Mesenteric fat pad (tissue), 1 donor: ENCODE measurements at places on chromosomes 12 and 14.

- DNase-seq: no peak
Measured at GRCh38 chr14:33642691-33643244, 308.1 kb downstream of the EGLN3 start.

GRCh38 chr14:91070572-91070971, 10.1 kb upstream of the RPS6KA5 start:
- no peak for DNase-seq

DNA sequence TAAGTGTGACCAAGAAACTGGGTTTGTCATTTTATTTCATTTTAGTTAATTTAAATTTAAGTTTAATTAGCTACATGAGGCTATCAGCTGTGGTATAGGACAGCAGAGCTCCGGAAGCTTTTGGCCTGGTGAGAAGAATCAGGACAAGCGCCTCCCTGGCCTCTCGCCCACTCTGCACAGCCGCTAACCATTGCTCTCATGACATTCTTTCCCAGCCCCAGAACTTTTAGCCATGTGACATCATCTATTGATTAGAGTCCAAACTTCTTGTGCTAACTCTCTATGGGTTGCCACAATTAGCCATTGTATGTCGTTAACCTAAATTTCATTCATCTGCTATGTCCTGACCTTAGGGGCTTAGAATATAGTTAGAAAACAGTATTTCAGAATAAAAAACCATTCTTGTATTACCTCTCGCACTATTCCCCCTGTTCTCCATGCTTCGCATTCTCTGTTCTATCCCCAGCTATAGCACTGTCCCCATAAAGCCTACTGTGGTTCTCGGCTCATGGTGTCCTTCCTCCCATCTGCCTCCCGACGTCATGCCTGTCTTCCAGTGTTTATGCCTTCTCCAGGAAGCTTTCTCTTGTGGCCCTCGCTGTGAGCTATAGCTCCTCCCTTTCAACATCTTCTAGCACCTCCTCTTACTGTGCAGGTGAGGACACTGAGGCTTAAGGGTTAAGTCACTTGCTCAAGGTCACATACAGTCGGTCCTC, 23.5 kb downstream of the SSH1 start:
- DNase-seq: no peak

DNA sequence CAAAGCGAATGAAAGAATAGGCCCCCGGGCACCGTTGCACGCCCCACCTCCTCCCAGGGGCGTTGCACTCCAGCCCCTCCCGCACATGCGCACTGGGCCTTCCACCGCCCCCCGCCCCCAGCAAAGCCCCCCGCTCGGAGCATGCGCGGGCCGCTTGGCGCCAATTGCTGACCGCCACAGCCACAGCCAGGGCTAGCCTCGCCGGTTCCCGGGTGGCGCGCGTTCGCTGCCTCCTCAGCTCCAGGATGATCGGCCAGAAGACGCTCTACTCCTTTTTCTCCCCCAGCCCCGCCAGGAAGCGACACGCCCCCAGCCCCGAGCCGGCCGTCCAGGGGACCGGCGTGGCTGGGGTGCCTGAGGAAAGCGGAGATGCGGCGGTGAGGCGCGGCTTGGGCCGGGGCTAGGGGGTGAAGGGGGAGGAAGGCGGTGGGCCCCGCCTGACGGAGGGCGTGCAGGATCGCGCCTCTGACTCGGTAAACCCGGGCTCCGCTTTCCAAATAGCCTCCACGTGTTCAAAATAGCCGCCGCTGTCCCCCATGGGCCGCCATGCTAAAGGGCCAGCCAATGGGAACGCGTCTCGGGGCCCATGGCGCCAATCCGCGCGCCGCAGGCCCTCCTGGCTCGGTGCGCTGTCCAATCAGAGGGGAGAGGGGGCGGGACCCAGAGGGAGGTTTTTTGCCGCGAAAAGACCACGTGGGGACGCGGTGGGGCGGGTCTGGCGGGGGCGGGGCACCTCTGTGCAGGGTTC, at the start of gene UNG:
TSS of gene UNG (plus strand) at position 163 of the 748 bp plus-strand sequence. CDS start at position 246, 83 bp downstream.
- DNase-seq: peak; percentile 99

GRCh38 chr14:30339311-30339901, 219.6 kb upstream of the G2E3 start:
- no peak for DNase-seq

DNA sequence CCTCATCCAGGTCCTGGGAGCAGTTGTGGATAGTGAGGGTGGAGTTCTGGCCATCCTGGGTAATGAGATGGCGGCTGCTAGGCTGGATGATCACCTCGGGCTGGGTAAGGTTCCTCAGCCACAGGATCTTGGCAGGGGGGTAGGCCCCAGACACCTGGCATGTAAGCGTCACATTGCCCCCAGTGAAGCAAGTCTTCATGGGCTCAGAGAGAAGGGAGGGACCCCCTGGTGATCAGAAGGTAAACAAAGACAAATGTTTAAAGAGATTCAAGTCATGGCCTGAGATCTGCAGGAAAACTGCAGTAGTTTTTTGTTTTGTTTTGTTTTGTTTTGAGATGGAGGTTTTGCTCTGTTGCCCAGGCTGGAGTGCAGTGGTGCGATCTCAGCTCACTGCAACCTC, 12.8 kb upstream of the WSB2 start:
- DNase-seq: no peak

DNA sequence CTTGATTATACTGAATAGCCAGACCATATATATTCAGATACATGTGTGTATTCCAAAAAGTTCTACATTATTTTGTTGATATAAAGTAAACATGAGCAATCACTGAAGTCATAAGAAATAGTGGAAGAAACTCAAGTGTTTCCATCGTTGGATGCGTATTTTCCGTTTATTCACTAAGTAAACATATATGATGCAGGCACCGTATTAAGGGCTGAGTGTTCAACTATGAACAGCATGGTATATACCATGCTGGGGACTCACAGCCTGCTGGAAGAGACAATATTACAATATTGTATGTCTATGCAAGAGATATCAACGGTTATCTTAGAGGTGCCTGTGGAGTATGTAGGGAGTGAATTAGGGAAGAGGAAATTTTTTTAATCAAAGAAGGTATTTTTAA, 1.2 kb downstream of the PYROXD1 start:
- DNase-seq: no peak

GRCh38 chr12:26651566-26652188, 181.3 kb downstream of the ITPR2 start:
- no peak for DNase-seq

GRCh38 chr14:34012978-34013720, 62.3 kb upstream of the EGLN3 start:
- no peak for DNase-seq

- no peak for DNase-seq
Measured at GRCh38 chr12:115249671-115250278, 565.8 kb upstream of the TBX3 start.

GRCh38 chr14:103537175-103537990, 8.4 kb downstream of the TRMT61A start:
- DNase-seq: no peak
